T-helper 1 cell treated with Interleukin-12 subunit alpha and Interleukin-12 subunit beta and Interleukin-4 antibody, amounts not matched to agents 30 ng/mL and 1 ng/mL, for 36 hours (primary cell): ENCODE measurements at places on chromosomes 2 and 18. TPM values are rescaled to one million over a fixed set of nuclear protein-coding genes. Genes with fewer than 3 reads are reported as not detected.

NXPH2 gene
- total RNA-seq = not detected in 2 replicates

RAB31 gene
- total RNA-seq = 0.34 and 0.66 TPM in 2 replicates

MAP2 gene
- total RNA-seq = not detected in 2 replicates

NEUROD1 gene
- not detected in 2 replicates for total RNA-seq
